Activated naive CD8-positive, alpha-beta T cell treated with anti-CD3 and anti-CD28 coated beads, Interleukin-2, amount 10 ng/mL, durations not matched to agents 7 days and 5 days (primary cell): ENCODE measurements at places on chromosomes 16 and 17.

DNA sequence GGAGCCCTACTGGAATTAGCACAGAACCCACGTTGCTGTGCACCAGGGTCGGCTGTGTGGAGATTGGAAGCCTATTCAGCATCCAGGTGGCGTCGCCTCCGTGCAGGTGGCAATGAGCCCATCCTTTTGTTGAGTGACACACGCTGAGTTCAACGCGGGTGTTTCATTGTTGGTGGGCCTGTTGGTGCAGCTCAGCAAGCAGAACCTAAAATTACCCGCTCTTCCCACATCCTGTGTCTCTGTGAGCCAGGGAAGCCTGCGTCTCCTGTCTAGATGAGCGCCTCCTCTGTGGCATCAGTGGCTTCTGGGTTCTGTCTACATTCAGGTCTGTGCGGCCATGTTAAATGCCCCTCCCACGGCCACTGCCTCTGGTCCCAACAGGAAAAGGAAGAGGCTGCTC, 14.5 kb downstream of the CD2BP2 start:
- DNase-seq, result no peak

- no peak for DNase-seq
These were observed 48.7 kb upstream of the NDRG4 start for GRCh38 chr16:58451265-58451689.

GRCh38 chr16:26649381-26650045, 417.2 kb upstream of the C16orf82 start:
- no peak for DNase-seq

- peak; percentile 54 for DNase-seq
These were observed 2.2 kb downstream of the NT5M start for GRCh38 chr17:17305281-17305801.

DNA sequence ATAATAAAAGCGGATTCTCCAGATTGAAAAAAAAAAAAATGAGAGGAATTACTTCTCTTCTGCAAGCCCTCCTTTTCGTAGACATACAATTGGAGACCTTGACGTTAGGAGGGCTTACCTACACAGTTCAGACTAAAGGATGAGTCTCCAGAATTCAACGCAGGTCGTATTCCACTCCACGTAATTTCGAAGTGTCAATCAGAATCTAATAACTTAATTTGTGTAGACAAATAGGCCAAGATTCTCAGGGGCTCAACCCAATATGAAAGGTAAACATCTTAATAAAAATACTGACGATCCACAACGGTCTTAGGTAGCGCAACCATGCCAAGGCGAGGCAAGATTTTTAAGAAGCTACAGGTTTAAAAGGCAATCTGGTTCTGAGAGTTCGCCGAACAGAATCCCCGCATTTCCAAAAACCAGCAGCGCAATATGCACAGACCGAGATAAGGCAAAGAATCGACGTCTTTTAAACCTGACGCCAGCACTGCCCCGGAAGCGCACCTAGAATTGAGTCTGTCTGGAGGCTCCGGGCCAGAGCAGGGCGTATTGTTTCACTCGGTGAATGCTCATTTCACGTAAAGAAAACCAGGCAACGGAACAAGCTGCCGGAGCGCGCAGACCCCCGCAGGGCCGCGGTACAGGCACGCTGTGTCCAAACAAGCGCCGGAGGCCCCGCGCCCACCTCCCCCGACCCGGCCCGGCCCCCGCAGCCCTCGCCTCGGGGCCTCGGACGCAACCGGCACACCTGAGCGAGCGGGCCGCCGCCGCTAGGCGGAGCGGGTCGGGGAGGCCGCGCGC, 623 bp downstream of the MBTPS1 start:
- DNase-seq, result no peak

DNA sequence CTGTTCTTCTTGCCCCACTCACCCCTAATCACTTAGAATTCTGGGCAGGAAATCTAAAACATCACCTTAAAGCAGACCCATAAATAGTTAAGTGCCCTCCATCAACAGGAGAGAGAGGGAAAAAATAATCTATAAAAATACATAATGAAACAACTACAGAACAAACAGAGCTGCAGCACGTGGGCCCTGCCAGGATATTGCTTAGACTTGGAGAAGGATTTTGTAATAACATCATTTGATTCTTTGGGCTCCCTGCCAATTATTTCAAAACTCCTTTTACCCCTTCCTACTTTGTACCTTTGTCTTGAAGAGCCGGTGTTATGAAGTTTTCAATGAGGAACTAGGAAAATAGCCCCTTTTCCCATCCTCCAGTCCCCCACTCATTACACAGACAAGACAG, 130.6 kb upstream of the TOX3 start:
- DNase-seq, result no peak

GRCh38 chr17:31856750-31857149, 2.3 kb downstream of the COPRS start:
- DNase-seq, result no peak

- DNase-seq, result no peak
These were observed 24.7 kb downstream of the DNAI2 start for GRCh38 chr17:74298778-74299177.
